ENCODE measurements at places on chromosomes 4 and X.

- DNase-seq: no peak
These were observed 144.6 kb downstream of the TBL1X start for GRCh38 chrX:9609499-9609898.

DNA sequence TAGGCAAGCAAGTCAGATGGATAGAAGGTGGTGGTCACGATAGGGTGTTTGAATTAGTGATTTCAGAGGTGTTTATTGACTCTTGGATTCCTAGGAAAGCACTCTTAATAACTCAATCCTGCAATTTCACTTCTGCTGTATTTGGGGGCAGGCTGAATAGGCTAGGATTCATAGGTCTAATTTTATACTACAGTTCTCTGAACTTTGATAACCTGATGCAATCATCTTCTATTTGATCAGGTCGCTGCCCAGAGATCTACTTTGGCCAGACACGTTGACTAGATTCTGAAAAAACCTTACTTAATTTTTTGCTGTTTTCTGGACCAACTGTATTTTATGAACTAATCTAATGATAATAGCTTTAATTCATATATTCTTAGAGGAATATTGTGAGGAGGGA, 26.4 kb downstream of the XK start:
- DNase-seq: no peak

- no peak for DNase-seq
These were observed 1219.3 kb upstream of the PRKX start for GRCh38 chrX:4932790-4933189.

- no peak for DNase-seq
These were observed 33.8 kb upstream of the LRBA start for GRCh38 chr4:151048913-151049312.

- DNase-seq: no peak
These were observed 8.9 kb upstream of the AGA start for GRCh38 chr4:177451108-177451500.

DNA sequence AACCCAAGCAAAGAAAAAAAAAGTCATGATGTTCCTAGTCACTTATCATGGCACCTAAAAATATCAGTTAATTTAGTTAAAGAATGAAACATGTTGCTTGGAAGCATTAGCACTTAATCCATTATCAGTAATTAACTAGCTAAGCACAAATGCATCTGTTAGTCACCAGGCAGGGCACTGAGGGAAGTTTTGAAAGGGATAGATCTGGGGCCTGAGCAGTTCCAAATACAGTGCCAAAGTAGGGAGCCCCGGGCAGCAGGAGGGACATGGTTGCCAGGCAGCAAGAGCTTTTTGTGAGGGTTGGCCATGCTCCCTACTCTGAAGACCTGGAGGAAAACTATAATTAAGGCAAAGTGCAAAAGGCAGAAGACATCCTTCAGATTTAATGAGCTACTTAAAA, 62.0 kb downstream of the PHKA1 start:
- no peak for DNase-seq

- DNase-seq: no peak
These were observed 182.5 kb upstream of the ARX start for GRCh38 chrX:25198253-25198652.

DNA sequence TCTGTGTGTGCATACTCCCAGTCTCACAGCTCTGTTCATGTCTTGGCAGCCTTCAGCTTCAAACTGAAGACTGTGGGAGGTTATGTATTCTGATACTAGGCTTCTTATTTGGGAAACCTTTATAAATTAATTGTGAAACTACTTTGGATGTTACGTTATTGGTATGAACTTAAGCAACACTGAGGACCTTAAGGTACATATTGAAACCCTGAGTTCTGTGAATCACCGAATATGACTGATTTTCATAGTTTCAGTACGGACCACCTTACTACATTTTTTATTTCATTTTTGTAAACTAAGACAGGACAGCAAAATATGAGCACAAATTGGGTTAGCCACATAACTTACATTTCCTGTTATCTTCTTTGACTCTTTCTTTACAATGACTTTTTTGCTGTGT, 498.4 kb downstream of the PDGFC start:
- DNase-seq: no peak

DNA sequence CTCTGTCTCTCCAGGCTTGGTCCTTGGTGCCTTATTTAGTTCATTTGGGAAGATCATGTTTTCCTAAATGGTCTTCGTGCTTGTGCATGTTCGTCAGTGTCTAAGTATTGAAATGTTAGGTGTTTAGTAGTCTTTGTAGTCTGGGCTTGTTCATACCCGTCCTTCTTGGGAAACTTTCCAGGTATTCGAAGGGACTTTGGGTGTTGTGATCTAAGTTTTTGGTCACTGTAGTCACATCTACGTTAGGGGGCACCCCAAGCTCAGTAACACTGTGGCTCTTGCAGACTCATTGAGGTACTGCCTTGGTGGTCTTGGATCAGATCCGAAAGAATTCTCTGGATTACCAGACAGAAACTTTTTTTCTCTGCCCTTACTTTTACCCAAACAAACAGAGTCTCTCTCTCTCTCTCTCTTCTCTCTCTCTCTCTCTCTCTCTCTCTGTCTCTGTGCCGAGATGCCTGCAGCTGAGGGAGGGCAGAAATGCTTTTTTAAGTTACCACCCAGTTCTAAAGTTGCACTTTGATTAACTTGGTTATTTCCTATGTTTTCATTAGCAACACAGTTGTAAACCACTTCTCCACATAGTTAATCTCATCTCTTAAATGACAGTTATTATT, 67.6 kb upstream of the SLC7A3 start:
- DNase-seq: peak; percentile 16

DNA sequence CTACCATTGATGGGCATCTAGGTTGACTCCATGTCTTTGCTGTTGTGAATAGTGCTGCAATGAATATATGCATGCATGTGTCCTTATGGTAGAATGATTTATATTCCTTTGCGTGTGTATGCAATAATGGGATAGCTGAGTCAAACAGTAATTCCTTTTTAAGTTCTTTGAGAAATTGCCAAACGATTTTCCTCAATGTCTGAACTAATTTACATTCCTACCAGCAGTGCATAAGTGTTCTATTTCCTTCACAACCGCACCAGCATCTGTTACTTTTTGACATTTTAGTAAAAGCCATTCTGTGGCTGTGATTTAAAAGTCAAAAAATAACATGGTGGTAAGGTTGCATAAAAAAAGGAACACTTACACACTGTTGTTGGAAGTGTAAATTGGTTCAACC, 103.1 kb upstream of the FAM47B start:
- DNase-seq: no peak

- DNase-seq: no peak
These were observed 111.0 kb downstream of the MID1 start for GRCh38 chrX:10509397-10509796.

DNA sequence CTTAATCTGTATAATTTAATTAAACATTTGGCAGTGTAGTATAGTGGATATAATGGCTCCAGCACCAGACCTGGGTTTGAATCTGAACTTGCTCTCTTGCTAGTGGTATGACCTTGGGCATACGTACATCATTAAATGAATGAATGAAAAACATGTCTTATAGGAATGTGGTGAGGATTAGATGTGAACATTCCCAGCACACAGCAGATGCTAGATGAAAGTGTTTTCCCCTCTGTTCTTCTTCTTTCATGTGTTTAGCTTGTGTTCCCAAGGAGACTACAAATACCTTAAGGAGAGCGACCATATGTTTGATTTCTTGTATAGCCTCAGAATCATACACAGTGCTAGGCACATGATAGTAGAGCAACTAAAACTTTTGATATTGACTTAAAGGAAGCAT, 56.5 kb downstream of the CT47B1 start:
- no peak for DNase-seq

- DNase-seq: peak; percentile 19
These were observed 442 bp downstream of the NDUFB11 start for GRCh38 chrX:47143894-47144625.

GRCh38 chr4:94650690-94651089, 107.1 kb upstream of the BMPR1B start:
- DNase-seq: no peak

- no peak for DNase-seq
These were observed 68.8 kb upstream of the ARHGAP24 start for GRCh38 chr4:85406185-85406584.

- no peak for DNase-seq
These were observed 7.1 kb downstream of the ARHGEF6 start for GRCh38 chrX:136773648-136774047.

DNA sequence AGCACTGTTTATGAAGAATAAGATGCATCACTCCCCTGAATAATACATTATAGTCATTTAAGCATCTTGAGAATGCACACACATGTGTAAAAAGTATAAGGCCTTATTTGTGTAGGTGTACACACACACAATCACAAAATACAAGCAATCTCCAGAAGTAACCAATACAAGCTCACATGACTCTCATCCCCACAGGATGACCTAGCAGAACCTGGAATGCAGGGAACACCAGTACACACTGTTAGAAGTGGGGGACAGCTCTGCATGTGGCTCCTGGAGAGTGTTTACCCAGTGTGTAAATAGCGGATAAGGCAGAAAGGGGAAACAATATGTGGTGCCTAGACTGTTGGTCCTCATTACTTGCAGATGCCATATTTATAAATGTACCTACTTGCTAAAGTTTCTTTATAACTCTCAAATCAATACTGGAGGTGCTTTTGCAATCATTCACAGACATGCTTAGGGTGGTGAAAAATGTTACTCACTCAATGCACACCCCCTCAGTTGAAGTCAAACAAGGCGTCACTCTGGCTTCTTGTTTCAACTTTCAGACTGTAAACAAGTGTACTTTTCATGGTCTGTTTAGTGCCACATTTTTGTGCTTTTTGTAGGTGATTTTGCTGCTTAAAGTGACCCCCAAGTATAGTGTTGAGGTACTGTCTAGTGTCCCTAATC, 73.1 kb downstream of the MAGEB17 start:
- no peak for DNase-seq

DNA sequence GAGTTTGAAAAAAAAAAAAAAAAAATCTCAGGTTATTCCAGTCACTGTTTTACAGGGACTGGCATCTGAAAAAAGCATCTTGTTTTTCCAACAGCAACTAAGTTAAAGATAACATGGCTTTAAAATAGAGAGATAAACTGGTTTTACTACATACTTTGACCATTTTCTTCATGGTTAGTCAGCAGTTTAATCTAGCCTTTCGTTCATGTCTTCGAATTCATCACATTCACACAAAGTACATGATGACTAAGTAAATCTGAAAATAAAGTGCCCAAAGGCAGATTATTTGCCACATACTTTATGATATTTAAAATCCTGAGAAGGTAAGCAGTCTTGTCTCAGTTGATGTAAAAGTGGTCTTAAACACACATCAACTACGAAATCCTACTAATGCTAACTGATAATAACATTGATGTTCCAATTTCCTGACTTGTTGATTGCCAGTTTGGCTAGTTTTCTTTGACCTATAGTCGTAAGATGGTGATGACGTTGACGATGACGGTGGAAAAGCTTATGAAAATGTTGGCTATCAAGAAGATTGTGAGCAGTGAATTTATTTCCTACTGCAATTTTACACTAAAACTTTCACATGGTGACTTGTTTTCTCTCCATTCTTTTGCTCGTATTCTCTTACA, 540.5 kb upstream of the BOD1L1 start:
- DNase-seq: no peak

DNA sequence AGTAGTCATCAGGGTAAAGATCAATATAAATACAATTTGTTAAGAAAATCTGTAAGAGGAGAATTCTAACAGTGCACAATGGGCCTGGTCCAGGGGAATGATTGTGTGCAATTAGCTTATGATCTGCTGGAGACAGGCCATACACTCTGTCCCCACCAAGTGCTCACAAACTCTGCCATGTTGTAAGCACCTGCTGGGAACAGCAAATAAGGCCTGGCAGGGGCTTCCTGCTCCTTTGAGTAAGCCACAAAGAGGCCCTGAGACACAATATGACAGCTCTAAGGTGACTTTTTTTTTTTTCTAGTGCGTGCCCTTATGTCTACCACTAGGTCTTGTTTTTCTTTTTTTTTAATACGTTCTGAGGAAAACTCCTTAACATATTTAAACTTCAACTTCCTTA, 866.3 kb upstream of the PCDH7 start:
- no peak for DNase-seq

DNA sequence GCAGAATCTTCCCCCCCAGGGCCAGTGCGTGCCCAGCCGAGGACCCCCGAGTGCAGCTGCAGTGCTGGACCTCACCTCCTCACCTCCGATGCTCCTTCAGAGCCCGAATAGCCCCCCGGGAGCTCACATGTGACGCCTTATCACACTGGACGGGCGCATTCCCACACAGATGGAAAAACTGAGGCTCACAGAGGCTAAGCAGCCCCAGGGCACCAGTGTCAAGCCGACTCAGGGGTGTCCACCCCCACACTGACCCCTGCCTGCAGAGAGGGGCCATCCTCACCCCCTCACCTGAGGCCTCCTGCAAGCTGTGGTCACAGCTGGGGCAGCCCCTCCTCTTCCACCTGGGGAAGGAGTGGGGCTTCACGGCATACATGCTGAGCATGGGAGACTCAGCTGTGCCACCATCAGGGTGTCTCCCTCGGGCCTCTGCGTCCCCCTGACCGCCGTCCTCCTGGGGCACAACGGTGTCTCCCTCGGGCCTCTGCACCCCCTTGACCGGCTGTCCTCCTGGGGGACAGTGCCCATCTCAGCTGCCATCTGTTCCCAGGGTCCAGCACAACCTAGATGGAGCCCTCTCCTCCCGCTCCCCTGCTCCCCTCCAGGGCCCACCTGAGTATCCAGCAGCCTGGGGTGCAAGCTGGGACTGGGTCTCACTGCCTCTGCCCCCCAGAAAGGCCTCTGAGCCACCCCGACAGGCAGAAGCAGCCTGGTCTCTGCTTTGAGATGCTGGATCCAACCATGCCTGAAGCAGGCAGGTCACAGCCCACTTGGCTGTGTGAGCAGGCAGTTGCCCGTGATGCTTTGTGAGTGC, 85.3 kb upstream of the NKX1-1 start:
- DNase-seq: no peak

DNA sequence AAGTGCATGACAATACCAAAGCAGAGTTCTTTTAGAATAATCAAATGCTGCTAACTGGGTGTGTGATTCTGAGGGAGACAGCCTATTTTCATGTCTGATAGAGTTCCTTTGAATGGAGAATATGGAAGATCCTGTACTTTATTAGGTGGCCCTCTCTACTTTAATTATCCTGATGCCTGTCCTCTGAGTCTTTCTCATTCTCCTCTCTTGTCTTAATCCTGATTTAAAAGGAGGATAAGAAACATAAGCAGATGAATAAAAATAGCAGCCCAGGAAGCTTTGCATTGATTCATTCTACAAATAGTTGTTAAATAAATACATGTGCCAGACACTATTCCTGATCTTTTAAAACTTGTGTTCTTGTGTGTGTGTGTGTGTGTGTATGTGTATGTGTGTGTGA, 387.3 kb downstream of the SPRY1 start:
- DNase-seq: no peak

Measured in activated CD8-positive, alpha-beta memory T cell treated with anti-CD3 and anti-CD28 coated beads, Interleukin-2, amount 50 U/mL, for 4 hours (primary cell).